ENCODE measurements at places on chromosomes 1 and 21.

DNA sequence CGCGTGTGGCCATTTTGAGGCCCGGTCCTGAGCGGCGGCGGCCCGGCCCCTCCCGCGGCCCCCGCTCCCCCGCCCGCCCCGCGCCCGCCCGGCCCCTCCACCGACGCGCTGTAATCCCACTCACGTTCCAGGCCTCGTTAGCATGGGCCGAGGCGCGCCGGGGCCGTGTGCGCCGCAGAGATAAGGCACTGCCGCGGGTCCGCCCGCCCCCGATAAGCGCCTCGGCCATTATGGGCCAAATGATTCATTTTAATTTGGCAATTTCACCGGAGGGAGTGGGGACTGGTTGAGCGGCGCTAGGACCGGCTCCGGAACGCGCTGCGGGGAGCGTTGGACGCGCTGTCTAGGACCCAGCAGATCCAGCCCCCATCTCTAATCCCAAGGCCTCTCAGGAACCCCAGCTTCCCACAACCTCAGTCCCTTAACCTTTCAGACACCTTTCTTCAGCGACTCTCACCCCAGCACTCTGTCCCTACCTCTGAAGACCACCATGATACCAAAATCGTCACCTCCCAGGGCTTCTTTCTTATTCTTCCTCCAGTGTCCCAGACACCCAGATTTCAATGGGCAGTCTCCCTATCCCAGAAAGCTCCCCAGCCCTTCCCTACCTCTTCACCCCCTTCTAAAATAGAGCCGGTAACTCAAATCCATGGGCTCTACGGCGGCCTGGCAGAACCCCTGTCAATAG lies at the start of gene TAL1:
TAL1 (minus strand) TSS at position 39 of the 688 bp plus-strand sequence. CDS start 6,337 bp downstream, outside the sequence.
- DNase-seq, result peak; percentile 53

GRCh38 chr1:100035214-100035613 lies 65.4 kb downstream of the SLC35A3 start:
- no peak for DNase-seq

DNA sequence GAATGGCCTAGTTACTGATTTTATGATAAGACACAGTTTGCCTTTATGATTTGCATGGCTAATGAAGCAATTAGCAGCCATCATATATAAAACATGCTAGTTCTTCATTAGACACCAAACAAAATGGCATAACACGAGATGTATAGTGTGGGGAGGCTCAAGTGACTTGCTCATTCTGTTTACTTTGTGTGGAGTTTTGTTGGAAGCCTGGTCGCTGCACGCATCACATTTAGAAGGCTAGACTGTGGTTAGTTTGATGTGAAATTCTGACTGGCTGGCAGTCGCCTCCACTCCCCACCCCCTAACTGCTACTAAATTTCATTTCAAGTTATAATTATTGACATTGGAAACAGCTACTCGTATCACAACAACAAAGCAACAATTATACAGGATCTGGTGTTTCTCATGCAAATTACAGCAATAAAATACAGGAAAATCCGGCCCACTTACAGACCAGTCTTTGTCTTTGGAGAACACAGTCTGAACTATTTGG lies 356.1 kb downstream of the LMO4 start:
- DNase-seq, result no peak

DNA sequence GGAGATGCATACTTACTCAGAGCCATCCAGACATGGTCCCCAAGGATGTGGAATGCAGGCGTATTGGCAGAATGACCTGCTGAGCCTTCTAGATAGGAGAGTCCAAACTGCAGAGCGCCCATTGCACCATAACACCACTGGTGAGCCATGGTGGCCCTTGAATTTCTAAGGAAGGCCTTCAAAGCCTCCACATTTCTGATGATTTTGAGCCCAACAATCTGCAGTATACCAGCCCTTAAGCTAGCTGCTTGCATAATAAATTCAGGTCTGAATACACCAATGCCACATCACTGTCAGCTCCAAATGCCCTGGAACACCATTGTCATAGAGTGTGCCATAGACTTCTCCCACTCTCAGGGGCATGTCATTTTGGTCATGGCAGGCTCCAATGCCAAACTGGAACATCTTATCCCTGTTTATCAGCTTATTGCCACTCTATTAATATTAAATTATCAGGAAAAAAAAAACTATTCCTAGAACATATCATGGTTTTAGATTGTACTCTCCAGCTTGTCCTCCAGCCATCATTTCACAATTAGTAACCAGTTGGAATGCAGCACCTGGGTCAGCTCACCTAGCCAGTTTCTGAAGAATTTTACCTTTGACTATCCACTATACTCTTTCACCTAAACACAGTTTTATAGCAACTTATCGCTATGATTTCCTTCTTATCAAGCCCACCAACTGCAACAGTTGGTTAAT lies 26.9 kb downstream of the NPHS2 start:
- peak; percentile 72 for DNase-seq

DNA sequence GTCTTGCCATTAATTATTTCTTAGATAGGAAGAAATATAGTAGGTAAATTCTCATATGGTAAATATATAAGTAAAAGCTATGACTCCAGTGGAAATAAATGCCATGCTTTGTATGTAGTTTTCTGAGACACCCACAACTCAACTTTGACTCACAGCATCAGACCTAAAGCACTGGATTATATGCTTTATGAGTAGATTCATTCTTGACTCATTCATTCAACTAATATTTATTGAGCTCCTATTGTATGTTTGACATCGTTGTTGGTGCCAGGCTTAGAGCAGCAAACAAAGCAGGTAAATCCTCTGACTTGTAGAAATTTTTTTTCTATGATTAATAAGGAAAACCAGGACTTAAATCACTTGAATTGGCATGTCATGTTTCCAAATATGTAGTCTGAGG lies 211.4 kb downstream of the PTPRC start:
- no peak for DNase-seq

DNA sequence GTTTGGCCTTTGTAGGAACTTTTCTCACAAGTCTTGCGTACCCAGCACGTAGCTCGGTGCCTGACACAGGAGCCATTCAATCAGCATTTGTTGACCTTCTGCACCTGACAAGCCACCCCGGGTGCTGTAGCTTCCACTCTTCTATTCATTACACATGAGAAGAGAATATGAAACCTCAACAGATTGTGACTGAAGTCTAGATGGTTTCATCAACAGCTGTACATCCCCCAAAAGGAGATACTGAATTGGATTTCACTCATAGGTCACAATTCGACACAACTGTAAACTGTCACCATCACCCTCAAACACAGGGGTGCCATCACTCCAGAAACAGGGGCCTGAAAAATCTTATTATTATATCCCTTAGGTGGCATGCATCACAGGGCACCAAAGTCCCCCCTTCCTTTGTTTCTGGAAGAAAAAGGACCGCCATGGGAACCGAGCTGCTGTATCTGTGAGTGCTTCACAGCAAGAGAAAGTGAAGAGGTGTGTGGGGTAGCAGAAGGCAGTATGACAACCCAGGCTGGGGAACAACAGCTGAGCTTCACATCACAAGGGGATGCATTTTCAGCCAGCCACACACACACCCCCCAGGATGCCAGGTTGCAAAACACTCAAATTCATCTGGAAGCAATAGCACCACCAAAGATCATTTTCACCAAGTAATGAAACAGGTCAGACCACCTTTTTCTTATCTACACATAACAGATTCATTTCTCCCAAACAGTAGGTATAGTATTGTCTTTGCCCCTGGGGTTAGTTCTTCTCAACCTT lies 225.7 kb downstream of the TOMM20 start:
- no peak for DNase-seq

GRCh38 chr1:200048244-200048643 lies 20.7 kb downstream of the NR5A2 start:
- DNase-seq, result no peak

- DNase-seq, result no peak
Measured at GRCh38 chr1:18931730-18932129, 24.7 kb downstream of the IFFO2 start.

- DNase-seq, result peak; percentile 55
Measured at GRCh38 chr1:32695098-32695904, 7.3 kb downstream of the SYNC start.

GRCh38 chr1:208923456-208923855 lies 660.1 kb upstream of the CAMK1G start:
- DNase-seq, result no peak

DNA sequence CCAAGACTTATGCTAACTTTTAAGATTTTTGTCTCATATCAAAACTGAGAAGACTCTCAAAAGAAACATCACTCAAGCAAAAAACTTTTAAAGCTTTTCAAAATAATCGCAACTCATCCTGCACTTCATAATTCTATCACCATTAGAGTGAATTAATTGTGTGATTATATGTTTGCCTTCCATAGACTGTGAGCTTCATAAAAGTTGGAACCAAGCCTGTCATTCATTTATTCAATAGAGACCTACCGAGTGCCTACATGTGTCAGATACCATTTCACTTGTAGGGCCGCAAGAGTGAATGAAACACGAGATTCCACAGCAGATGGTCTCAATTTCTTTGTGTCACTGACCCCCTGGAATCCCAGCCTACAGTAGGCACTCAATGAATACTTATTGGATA lies 106.4 kb downstream of the RHOU start:
- no peak for DNase-seq

- DNase-seq, result peak; percentile 35
Measured at GRCh38 chr1:71780681-71781080, 501.7 kb downstream of the NEGR1 start.

DNA sequence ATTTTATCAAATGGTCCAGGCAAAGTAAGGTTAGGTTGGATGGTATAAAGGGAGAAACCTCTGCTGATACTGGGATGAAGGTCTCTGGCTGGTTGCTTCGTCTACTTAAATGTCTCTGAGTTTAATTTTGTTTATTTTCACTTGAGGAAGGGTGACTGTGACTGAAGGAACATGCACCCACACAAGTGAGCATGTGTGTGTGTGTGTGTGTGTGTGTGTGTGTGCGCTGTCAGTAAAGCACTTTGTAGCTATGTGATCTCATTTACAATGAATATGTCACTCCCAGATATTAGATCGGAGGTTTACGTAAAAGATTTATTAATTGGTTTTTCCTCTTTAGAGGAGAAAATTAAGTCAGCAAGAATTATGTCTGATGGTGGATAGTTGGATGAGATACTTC lies 4.4 kb downstream of the FOXD2 start:
- DNase-seq, result no peak

GRCh38 chr1:228164561-228165371 lies 838 bp upstream of the IBA57 start:
- DNase-seq, result no peak

- DNase-seq, result no peak
Measured at GRCh38 chr1:117501281-117501680, 104.6 kb upstream of the TENT5C start.

GRCh38 chr1:16038620-16038912 lies 5.0 kb upstream of the CLCNKB start:
- peak; percentile 74 for DNase-seq

- DNase-seq, result no peak
Measured at GRCh38 chr1:90783181-90783580, 66.1 kb upstream of the BARHL2 start.

- DNase-seq, result no peak
Measured at GRCh38 chr1:188270497-188270896, 1441.7 kb downstream of the PLA2G4A start.

GRCh38 chr1:211648336-211648735 lies 27.1 kb downstream of the NEK2 start:
- peak; percentile 46 for DNase-seq

GRCh38 chr1:62588000-62588399 lies 9.3 kb upstream of the ANGPTL3 start:
- DNase-seq, result no peak
